Globus pallidus (tissue), 1 donor: ENCODE measurements at places on chromosomes 3 and 15.

GRCh38 chr3:193124861-193125260 lies 116.2 kb upstream of the PLAAT1 start:
- DNase-seq: peak; percentile 82

- DNase-seq: no peak
These were observed 10.5 kb upstream of the RPL29 start for GRCh38 chr3:52006017-52006819.

DNA sequence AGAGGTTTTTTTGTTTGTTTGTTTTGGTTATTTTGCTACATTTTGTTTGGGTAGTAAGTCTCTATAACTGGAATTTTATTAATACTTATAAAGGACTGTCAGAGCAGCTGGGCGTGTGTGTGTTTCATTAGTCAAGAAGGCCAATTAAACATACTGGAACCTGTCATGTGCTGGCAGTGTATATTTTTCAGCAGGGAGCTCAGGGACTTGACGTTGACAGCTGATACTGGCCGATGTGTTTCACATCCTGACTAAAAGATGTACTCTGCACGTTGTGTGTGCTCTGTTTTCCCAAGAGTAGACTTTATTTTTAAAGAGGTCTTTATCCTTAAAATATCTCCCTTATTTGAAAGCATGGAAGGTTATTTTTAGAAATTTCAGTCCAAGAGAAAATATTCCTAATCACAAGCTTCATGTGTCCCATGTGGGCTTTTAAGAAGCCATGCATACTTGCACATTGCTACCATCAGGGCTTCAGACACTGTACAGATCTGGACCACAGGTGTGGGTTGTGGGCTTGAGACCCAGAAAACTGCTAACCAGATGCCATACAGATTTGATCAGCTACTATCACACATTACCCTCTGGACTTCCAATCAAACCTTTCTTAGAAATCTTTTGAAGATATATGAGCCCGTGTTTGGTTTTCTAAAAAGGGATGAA lies 135.9 kb downstream of the FEZF2 start:
- no peak for DNase-seq

DNA sequence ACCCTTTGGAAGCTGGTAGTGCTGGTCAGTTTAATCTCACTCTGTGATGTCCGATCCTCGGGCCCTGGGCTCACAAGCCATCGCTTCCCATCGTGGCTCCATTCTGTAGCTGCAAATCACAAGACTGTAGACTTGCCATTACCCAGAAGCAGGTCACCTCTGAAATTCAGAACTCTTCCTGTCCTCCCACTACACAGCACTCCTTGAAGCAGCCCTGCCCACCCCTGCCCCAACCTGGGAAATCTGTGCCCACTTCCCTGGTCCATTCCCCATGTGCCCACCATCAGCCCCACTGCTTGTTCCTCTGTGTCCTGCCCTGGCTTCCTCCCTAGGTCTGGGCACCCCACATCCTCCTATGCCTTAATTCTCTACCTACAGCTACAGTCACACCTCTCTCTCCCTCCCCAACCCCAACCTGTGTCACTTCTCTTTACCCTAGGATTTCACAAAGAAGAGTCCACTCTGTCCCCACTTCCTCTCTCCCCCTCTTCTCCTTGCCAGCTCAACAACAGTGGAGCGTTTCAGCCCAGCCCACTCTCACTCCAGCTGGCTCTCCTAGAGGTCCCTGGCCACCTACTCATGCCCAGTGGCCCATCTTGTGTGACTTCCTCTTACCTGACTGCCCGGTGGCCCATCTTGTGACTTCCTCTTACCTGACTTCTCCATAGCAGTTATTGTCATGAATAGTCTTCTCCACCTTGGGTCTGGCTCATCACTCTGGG lies 8.3 kb downstream of the ZNF710 start:
- no peak for DNase-seq

DNA sequence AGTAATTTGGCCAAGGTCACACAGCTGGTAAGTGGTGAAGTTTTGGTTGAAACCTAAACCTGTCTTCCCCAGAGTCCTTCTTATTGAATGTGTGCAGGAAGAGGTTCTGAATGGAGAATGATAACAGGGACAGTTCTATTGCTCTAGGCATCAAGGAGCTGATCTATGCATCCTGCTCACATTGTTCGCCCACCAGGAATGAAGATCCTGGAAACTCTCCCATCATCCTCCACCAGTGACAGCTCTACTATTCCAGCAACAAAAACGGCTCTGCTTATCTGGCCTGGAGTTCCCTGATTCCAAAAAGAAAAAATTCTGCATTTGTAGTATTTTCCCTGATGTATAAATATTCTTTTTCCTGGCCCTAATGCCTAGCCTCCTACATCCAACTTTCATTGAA lies 16.4 kb upstream of the TNFAIP8L3 start:
- DNase-seq: no peak

DNA sequence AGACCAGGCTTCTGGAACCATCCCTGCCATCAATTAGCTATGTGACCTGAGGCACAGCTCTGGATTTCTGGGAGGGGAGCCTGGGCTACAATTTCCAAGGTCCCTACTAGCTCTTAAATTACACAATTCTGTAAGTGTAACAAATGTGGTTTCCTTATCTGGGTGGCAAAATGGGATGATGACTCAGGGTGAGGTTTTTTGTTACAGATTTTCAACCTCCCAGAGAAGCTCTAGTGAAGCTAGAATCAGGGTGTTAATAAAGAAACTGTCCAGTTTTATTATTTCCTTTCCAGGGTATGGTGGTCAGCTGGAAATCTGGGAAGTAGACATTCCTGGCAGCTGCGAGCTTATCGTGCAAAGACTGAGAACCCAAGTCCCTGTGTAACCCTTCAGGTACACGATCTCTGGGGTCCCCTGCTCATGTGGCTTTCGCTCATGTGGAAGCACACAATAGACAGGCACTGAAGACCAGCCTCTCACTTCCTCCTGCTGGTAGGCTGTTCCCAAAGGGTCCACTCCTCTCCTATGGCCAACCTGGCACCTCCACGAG lies 7.3 kb downstream of the RAB27A start:
- no peak for DNase-seq

DNA sequence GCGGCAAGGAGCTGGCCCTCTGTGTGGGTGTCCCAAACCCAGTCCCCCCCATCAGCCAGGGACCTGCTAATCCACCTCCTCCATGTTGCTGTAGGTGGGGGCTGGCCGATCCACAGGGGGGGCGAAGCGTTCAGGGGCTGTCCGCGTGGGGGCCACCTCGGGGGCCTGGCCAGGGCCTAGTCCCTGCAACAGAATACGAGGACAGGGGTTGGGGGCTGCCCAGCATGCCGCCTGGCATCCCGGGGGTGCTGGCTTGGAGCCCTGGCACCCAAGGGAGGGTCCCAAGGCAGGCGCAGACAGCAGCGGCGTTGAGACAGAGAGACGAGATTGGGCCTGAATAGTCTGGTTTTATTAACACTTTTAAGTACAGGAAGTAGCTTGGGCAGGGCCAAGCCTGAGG lies 3.8 kb upstream of the QARS1 start:
- DNase-seq: no peak

DNA sequence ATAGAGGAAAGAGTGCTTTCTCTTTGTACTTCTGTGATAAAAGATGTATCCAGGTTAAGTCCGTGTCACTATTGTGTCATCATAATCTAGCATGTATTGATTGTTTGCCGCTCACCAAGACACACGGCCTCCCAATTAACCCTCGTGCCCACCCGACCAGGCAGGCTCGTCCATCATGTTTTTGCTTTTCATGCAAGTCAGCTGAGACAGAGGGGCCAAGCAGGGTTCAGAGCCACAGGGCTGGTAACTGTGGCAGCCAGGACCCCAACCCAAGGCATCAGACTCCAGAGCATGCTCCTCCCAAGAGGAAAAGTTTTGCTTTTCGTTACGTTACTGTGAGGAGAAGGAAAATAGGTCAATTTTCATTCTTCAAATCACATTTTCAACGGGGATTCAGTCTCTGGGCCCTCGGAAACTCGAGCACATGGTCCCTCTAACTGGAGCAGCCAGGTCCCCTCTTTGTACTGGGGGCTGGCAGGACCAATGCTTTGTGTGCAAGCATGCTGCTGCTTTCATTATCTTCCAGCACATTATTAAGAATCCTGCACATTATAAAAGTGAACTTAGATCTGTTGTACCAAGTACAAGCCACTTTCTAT lies 161.1 kb upstream of the TOPAZ1 start:
- DNase-seq: no peak

DNA sequence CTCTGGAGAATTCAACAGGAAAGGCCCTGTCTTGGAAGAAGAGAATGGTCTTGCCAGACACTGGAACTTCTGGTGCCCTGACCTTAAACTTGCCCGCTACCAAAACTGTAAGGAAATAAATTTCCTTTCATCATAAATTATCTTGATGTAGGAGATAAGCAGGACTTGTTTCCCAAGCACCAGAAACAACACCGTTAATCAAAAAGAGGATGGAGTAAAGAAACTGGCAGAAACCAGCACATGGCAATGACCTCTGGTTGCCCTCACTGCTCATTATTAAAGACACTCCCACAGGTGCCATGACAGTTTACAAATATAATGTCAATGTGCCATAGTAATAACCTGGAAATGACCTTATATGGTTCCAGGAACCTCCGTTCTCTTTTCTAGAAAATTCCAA lies 426.1 kb downstream of the EDEM1 start:
- no peak for DNase-seq

- DNase-seq: no peak
These were observed 26.7 kb downstream of the SNTN start for GRCh38 chr3:63679186-63679585.

GRCh38 chr3:167814441-167814951 lies 79.0 kb downstream of the SERPINI1 start:
- DNase-seq: peak; percentile 94

DNA sequence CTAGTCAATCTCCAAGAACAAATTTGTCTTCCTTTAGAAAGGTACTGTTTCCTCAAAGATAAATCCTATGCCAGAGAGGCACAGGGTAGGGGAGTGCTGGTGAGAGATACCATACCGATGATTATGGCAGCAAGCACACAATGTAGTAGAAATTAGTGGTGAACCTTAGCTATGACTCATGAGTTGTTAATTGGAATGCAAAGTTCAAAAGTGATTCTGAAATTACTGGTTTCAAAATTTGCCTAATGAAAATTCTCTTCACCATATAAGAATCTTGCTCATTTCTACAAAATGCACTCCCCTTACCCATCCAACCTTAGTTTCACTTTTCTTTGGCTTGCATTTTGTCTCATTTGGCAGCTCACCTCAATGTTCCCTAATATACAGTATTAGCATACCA lies 139.5 kb upstream of the SLC2A2 start:
- no peak for DNase-seq

- no peak for DNase-seq
These were observed 40.8 kb upstream of the FILIP1L start for GRCh38 chr3:100155128-100155527.

DNA sequence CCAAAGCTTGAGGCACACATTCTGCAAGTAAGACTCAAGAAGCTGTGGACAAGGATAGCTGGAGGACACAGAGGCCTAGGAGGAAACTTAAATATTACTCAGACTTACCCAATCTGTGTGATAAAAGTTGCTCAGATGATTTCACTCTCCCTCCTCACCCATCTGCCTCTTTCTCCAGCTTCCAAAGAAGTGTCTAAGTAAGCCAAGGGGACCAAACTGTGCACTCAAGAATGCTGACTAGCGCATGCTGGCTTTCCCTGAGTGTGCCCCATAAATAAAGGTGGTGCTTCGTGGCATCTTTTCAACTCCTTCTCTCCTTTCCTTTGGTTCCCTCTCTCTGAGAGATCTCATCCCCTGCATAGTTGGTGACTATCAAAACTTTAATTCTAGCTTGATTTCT lies 211.0 kb upstream of the LMCD1 start:
- no peak for DNase-seq

DNA sequence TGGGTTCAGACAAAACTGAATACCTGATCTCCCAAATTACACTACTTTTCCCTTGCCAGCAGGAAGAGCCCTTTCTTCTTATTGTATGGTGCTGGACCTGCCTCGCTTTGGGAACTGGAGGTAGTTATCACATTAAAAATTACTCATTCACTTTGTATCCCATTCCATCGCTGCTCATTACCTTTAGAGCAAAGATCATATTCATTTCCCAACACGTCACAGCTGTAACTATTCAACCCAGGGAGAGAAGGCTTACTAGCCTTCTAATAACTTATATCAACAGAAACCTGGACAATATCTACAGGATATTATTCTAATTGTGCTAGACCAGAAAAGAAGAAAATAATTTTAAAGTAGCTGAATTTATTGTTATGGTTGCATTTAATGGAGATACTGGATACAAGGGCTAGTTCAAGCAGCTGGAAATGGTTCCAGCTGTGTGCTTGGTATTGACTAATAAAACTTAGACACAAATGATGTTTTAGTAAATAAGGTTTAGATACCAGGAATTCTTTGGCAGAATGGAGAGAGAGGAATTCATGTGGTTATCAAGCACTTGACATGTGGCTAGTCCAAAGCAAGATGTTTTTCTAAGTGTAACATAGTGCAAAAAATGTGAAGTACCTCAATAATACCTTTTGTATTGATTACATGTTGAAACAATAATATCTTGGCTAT lies 656.3 kb downstream of the ROBO1 start:
- DNase-seq: no peak

DNA sequence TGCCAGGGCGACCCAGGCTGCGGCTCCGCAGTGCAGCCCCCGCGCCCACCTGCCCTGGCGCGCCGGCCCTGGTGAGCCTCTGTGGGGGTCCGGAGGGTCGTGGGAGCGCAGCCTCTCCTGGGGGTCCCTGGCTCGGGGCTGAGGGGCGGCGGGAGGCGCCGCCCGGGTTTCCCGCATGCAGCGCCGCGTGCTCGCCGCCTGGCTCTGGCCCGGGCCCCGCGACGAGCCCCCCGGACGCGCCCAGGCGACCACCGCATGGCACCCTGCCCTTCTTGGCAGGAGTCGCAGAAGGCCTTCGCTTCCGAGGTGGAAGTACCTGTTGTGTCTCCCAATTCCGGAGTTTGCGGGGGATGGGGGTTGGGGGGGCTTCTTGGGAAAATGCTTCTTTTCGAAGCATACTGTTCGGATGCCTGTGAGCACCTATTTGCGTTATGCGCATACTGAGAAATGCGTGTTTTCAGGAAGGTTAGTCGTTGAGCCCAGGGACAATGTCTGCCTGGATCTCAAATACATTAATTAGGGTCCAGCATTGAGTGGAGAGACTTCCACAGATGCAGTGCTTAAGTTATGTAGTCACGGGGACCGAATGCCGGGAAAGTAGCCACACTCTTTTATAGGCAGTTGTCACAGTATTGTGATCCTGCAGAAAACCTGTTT lies 1.3 kb downstream of the GABRA5 start:
- no peak for DNase-seq

DNA sequence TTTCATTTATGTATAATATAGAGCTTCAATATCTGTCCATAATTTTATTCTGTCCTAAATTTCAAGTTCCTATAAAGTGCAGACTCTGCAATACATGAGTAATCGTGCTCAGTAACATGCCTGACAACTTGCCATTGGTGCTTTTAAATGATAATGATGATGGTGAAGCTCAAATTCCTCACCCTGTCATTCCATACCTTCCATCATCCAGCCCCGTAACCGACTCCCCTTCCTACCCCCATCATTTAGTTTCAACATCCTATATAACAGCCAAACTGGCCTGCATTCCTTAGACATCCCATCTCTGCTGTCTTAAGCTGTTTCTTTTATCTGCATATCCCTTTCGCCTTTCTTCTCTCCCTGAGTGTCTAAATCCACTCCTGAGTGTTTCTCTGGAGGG lies 67.2 kb upstream of the DLG1 start:
- no peak for DNase-seq
